ENCODE measurements at places on chromosomes 3 and 15.
A peak's percentile ranks its signal among the peaks of the same experiment; 100 is the strongest.

DNA sequence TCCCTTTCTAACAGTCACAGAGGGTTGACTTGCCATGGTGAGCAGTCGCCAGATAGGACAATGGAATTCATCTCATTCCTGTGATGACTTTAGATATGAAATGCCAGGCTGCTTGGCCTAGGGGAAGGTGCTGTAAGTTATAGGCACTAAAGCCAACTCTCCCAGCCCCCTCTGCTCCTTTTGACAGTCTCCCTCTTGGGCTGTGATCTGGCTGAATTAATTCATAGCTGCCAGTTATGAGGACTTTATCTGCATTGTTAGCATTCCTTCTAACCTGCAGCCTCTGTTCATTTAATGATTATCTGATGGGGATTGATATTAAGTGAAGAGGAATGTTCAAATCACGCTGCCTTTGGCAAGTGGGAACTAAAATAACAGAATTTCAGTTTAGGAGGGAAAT lies 427.1 kb upstream of the RASGRP1 start:
- no peak for DNase-seq

GRCh38 chr3:106113747-106114146 lies 244.9 kb upstream of the CBLB start:
- DNase-seq, result no peak

DNA sequence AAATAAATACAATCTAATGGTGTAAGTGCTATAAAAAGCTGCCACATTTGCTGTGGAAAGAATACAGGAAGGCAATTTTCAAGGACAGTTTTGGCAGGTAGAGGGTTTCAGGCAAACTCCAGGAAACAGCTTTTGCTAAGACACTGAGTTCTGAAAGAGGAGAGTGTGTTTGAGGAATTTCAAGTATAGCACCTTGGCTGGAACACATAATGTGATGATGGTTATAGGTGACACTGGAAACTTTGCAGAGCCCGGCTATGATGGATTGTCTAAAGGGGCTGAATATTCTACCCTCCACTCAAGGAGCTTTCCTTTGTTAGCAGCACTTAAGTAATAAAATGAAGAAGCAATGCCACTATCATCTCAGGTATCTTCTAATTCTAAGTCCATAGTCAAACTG lies 209.4 kb upstream of the TGFBR2 start:
- DNase-seq, result no peak

DNA sequence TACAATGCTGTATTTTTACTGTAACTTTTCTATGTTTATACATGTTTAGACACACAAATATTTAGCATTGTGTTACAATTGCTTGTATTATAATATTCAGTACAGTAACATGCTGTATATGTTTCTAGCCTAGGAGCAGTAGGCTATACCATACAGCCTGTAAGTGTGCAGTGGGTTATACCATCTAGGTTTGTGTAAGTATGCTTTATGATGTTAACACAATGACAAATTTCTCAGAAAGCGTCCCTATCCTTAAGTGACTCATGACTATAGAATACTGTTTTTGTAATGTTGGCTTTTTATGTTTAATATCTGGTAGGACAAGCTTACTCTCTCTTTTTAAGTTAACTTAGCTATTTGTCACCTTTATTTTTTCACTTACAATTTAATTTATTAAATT lies 127.5 kb upstream of the THRB start:
- DNase-seq, result no peak

DNA sequence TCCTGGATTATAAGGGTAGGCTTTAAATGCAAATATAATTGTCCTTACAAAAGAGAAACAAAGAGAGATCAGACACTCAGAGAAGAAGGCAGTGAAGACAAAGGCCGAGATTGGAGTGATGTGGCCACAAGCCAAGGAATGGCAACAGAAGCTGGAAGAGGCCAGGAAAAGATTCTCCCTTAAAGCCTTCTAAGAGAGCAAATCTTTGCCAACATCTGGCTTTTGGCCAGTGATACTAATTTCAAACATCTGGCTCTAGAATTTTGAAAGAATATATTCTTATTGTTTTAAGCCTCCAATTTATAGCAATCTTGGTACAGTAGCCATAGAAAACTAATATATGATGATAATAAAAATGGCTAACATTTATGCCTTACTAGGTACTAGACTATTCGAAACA lies 615.8 kb upstream of the ZNF385D start:
- DNase-seq, result no peak

DNA sequence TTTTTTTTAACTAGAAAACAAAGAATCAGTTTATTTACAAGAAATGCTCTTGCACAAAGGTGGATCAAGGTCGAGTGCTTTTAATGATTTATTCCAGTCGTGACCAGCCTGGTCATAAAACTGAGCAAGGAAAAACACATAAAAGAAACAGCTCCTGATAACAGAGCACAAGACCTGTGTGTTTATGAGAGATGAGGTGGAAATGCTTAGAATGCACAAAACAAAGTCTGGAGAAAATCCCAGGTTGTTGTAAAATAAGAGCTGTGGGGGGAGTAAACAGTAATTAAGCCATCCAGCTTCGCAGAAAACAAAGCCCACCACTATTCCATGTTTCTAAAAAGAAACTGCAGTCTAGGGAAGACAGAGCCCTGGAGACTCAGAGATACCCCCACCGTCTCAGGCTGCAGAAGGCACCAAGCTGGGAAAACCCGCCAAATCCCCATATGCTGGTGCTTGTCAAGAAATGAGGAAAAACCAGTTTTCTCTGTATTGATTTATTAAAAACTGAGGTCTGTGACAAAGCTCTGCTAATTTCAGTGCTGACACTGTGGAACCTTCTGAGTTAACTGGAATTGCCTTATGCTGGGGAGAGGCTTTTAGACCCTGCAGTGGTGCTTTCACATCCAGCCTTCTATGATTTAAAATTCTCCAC lies 139.3 kb downstream of the ADAMTS17 start:
- no peak for DNase-seq

- DNase-seq, result peak; percentile 36
Measured at GRCh38 chr3:184505076-184505878, 56.3 kb upstream of the EPHB3 start.

DNA sequence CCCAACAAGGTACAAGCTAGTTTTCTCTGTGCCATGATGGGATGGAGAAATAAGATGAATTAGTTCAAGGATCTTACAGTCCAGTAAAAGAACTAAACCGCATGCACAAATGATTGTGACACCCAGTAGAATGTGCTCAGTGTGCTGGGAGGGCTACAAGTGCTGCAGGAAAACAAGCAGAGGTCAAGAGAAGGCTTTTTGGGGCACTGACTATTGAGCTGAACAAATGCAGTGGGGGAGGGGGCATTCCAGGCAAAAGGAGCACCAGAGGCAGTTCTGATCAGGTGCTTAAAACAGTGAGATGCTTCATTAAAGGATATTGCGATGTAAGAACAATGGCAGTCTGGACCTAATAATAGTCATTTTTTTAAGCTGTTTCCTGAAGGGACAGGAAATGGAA lies 6.0 kb downstream of the SLC27A2 start:
- no peak for DNase-seq

- DNase-seq, result no peak
Measured at GRCh38 chr3:12054245-12054644, 50.1 kb downstream of the SYN2 start.

GRCh38 chr15:70406617-70407335 lies 309.1 kb upstream of the TLE3 start:
- no peak for DNase-seq

DNA sequence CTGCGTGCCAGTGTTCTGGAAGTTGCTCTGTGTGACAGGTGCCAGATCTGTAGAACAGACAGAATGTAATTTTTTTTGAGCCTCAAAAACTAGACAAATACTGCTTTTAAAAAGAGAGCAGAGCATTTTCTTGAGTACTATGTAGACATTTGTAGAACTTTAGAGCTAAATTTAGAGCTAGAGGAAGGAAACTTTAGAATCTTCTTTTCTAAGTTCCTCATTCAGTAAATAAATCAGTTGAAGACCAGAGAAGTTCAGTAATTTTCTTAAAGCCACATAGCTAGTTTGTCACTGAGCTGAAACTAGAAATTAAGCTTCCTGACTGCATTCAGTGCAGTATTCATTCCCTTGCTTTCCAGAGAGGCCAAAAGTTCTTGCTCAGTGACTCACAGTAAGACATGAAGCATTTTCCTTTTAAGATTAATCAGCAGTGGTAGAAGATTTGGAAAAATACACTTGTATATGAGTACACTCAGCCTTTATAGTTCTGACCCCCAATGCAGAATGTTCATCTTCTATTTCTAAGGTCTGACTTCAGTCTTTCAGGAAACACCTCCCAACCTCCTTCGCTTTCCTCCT lies 83.6 kb upstream of the TSEN2 start:
- peak; percentile 73 for DNase-seq

GRCh38 chr15:77518458-77518857 lies 97.8 kb downstream of the HMG20A start:
- DNase-seq, result no peak

DNA sequence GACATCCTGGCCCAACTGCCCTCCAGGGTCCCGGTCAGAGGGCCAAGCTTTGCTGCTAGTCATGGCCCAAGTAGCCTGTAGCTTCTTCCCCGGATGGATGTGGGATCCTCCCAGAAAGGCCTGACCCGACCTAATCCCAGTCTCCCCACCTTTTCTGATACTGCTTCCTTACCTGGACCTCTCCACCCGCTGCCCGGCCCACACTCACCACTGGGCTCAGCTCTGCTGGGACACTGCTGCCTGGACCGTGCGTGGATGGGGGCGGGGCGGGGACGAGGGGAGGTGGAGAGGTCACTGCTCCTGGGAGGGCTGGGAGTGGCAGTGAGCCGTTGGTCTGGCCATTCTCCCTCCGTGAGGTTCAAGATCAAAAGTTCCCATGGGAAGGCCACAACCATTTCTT lies 40.3 kb upstream of the FURIN start:
- DNase-seq, result no peak

DNA sequence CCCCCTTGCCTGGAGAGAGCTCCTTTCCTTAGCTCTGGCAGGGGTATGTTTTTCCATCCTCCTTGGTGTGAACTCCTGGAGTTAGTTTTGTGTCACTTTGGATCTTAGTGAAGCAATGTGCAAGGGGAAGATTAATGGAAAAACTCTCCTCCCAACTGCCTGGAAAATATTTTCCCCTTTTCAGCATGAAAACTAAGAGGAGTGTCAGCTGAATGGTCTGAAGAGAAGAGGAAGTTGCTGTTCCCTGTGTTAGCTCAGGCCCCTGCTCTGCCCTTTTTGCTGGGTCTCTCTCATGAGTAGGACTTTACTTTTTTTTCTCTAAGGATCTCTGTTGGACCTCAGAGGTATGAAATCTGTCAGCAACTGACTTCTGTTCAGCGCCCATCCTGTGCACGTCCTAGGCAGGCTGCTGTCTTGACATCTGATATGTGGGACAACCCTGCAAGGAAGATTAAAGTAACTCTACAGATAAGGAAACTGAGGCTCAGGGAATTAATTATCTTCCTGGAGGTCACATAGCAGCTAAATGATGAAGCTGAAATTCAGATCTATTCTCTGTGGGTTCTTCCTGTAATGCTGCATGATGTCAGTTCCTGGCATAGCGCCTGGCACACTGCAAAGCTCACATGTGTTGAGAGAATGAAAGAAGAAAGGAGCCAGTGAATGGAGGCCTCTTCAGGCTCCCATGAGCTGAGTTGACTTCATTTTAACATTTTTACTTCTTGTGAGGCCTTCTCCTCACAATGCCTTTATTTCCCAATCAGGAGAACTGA lies 109.7 kb upstream of the GALNT15 start:
- peak; percentile 83 for DNase-seq

DNA sequence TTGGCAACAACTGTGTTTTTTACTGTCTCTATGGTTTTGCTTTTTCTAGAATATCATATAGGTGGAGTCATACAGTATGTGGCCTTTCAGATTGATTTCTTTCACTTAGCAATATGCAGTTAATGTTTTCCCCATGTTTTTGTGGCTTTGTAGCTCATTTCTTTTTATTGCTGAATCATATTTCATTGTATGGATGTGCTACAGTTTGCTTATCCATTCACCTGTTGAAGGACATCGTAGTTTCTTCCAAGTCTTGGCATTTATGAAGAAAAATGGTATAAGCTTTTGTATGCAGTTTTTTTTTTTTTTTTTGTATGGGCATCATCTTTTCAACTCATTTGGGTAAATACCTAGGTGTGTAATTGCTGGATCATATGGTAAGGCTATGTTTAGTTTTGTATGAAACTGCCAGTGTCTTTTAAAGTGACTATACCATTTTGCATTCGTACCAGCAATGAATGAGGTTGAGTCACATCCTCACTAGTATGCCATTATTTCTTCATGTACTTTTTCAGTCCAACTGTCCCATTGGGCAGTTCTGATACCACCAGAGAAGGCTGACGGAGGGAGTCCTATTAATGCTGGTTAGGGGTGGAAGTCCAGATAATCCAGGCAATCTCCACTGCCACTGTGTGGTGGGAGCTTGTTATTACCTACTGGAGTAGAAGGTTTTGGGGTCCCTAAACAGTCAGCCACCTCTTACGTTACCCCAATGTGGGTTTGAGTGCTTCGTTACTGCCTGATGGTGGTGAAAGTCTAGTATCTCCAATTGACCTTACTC lies 210.5 kb downstream of the DOCK3 start:
- no peak for DNase-seq

Measured in adipocyte (in vitro differentiated cells).